ENCODE measurements at places on chromosomes 1 and 21.

DNA sequence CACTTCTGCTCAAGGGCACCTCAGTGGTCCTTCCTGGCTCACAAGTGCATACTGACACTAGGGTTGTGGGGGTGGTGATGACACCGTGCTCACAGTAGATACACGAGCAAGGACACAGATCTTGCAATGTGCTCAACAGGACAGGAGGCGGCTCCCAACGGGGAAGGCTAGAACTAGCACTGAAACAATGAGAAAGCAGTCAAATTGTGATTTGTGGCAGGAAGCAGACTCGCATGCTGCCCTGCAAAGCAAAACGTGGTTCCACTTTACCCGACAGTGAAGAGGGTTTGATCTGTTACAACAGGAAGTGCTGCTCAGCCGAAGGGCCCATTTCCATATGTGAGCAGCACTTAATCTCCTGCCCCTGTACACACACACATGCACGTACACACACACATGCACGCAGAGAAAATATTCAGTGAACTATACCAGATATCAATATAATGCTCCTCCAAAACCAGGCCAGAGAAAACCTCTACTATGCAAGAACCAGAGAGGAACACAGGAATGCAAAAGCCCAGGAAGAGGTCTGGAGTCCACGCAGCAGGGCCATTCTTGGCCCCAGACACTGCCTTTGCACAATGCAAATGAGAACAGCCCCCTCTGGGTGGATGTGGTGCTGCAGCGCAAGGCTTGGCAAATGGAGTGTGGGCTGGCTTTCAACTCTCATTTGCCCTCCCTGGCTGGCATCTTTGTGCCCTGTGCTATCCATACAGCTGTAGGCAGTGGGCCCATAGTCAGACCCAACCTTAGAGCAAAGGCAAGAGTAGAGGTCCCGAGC lies 47.1 kb downstream of the KANK4 start:
- no peak for DNase-seq

- no peak for DNase-seq
Observed at GRCh38 chr1:41802532-41803501, 115.9 kb downstream of the HIVEP3 start.

- DNase-seq = no peak
Observed at GRCh38 chr1:65179148-65179547, 31.1 kb downstream of the AK4 start.

DNA sequence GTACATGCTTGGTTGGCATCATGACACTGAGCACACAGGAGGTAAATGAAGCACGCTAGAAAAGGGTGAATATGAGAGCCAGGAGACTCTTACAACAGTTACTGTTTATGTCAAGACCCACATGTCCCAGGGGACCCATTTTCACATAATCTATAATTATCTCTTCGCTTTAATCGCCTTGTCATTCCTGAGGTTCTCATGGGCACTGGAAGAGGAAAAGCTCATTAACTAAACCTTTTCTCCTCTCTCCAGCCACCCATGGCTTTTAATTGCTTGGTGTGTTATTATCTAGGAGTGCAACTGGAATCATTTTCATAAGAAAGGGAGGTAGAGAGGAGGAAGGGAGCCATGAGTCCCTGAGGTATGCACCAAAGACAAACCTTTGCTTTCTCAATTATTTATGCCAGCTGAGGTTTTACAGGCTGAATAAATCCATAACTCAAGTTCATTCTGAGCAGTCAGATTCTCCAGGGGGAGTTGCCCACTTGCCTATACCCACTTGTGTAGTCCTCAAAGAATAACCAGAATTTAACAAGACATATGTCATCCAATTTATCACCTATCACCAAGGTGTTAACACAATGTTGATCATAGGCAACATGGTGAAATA lies 77.4 kb downstream of the ACBD6 start:
- DNase-seq = no peak

DNA sequence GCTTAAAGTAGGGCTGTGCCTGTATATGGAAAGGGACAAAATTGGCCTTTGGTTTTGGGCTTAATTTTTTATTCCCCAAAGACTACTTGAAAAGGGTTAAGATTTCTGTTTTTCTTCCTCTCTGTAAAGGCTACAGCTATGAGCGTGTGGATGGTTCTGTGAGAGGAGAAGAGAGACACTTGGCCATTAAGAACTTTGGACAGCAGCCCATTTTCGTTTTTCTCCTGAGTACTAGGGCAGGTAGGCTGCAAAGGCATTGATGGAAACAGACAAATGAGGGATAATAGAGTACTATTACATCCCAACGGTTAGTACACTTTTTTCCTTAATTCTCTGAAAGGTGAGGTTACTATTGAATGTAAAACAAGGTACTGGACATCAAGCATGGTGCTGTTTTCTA lies 29.6 kb downstream of the CHD1L start:
- no peak for DNase-seq

- no peak for DNase-seq
Observed at GRCh38 chr1:50852889-50853288, 107.2 kb downstream of the FAF1 start.

DNA sequence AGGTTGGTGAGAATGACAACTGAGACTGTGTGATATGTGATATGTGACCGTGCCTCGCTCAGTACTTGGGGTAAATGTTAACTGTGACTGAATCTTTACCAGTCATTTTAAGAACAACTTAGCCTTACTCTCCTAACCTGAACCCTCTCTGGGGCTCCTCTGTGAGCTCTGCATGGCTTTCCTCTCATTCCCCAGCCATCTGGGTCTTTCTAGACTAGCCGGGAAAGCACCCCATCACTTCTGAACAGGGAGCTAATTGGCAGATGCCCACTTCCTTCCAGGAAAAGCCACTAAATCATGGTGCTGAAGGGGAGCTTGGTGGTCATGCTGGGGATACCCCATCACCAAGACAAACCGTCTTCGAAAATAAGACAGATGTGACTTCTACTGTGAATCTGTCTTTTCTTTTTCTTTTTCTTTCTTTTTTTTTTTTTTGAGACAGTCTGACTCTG lies 16.5 kb upstream of the FOXO6 start:
- DNase-seq = no peak

- DNase-seq = no peak
Observed at GRCh38 chr1:111924786-111925185, 64.7 kb downstream of the KCND3 start.

- DNase-seq = peak; percentile 74
Observed at GRCh38 chr1:209435654-209436566, 147.6 kb upstream of the CAMK1G start.

GRCh38 chr1:78536427-78536826 lies 45.7 kb downstream of the PTGFR start:
- DNase-seq = peak; percentile 61

DNA sequence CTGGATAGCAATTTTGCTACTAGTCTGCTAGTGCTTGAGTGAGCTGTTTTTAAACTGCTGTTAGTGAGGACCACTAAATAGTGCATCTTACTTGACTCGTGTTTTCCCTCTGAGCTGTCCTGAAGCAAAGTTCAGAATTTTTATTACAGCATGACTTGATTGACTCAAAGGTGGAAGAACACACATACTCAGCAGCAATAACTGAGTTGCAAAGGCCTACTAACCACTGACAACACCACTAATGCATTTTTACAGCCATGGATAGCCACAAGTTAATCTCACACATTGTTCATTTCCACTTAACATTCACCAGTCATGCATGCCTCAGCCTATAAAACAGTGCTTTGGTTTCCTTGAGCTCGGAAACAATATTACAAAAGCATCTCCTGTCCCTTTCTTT lies 148.7 kb downstream of the RUNX1 start:
- DNase-seq = peak; percentile 53

- DNase-seq = peak; percentile 79
Observed at GRCh38 chr1:17128361-17128760, 9.1 kb upstream of the PADI2 start.

- DNase-seq = peak; percentile 90
Observed at GRCh38 chr1:12161662-12162458, 4.9 kb upstream of the TNFRSF1B start.

Data from fibroblast of lung (primary cell).